Vagina (tissue), 2 donors: ENCODE measurements at places on chromosomes 11 and 22.

DNA sequence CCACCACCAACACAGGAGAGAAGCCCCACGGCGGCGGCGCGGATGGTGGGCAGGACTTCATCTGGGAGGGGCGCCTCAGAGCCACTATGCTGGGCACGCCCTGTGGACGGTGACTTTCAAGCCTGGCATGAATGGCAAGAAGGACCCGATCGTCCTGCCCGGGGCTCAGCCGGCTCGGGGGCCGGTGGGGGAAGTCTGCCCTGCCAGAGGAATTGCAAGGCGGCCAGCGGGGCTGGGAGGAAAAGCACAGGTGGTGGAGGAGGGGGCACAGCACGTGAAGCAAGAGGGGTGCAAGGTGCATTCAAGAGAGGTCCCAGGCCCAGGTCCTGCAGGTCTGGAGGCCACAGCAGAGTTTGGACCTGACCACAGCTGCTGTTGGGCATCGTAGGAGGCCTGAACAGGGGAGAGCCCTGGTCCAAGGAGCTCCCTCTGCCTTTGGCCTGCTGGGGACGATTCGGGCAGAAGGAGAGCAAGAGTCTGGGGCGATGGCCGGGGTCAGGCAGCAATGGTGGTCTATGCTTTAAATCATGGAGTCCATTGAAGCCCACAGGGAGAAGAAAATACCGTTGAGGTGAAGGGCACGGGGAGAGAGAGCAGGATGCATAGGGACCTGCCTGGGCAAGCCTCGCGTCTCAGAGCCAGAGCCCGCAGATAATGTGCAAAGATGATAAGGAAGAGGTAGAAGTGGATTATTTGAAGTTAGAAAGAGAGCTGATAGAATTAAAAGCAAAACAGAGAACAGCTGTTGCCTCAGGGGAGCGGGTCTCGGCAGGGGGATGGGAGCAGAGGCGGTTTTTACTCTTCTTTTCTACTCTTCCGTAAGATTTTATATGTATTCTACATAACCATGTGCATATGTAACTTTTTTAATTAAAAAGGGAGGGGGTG is 82.6 kb upstream of the SHISAL1 start:
- peak; percentile 82 for DNase-seq

DNA sequence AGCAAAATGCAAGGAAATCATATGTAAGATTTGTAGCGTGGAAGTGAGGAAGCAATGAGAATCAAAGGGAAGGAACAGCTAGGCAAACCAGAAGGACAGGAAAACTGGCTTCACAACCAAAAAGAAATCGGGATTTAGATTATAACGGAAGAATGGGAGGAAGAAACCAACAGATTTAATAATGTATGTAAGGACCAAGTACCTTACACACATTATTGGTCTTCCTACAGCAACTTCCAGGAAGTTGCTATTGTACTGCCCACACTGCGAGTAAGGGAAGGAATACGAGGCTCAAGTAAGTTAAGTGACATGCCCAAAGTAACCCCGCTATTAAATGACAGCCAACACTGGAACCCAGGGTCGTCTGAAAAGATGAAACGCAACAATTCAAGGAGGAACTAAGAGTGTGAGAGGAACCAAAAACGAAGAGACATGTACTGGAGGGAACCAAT is 473 bp downstream of the TXN2 start:
- no peak for DNase-seq

DNA sequence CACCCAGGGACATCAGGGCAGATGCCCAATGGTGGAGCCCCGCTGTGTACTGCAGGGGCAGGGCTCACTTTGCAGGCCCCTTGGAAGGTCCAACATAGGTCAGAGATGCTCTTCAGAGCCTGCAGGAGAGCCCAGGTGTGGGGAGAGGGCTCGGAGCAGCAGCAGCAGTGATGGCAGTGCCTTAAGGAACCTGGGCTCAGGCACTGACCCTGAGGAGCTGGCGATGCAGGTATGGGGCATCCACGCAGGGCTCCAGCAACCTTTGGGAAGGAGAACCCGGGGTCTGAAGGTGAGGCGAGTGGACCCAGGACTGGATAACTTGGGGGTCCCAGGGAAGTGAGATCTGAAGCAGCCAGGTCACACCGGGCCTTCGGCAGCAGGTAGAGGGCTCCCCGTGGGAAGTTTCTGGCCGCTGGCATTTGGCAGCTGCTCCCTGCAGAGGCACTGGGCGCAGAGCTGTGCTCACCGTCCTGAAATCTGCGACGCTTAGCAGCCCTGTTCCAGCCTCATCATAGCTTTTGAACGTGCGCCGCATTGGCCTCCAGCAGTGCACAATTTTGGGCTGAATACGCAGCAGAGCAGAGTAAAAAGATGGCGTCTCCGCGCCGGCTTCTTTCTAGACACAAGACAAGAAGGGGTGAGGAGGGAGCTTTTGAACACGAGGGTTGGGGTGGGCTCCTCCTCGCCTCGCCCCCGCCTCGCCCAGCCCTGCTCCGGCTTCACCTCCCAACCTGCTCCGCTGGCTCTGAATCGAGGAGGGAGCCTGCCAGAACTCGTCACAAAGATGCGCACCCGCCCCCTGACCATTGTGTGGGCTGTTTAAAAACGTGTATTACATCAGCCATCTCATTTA is 118.8 kb downstream of the MPPED1 start:
- DNase-seq, result no peak

DNA sequence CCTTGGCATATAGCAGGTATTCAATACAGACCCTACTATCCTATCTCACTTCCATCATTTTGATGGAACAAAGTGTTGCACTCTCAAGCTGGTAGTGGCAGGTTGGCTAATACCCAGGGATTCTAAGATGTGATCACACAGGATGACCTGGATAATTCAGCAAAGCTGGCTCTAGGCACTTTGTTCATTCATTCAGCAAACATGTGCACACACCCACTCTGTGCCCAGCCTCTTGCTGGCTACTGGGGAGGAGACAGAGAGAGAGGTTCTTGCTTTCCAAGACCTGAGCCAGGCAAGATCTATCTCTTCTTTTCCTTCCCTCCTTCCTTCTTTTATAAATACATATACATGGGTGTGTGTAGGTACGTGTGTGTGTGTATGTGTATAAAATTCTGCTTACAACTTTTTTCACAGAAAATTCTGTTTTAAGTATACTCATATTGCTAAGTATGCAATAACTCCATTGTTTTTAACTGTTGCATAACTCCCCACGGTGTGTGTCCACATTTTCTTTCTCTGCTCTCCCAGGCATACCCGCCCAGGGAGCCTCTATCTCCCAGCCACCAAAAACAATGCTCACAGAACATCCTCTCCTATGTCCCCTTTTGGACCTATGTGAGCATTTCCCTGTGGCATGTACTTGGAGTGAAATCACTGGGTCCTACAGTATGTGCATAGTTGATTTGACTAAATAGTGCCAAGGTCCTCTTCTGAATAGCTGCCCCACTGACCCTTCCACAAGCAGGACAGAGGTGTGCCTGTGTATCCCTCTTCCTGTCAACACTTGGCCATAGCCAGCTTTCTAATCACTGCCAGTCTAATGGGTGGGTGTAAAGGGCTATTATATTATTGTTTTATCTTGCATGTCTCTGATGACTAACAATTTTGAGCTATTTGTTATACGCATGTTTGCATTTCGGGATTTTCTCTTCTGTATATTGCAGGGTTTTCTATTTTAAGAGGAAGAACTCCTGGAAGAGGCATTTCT is 27.5 kb downstream of the CLPB start:
- DNase-seq, result peak; percentile 42

- no peak for DNase-seq
Observed at GRCh38 chr11:10412266-10412665, 42.8 kb upstream of the AMPD3 start.

- DNase-seq, result no peak
Observed at GRCh38 chr11:6664551-6664950, 8.9 kb upstream of the DCHS1 start.

- DNase-seq, result no peak
Observed at GRCh38 chr22:19844377-19845053, 10.2 kb downstream of the GNB1L start.

GRCh38 chr22:32473388-32473952 is 1.1 kb upstream of the FBXO7 start:
- DNase-seq, result no peak

GRCh38 chr11:65279741-65280440 is 18.1 kb downstream of the POLA2 start:
- DNase-seq, result no peak

DNA sequence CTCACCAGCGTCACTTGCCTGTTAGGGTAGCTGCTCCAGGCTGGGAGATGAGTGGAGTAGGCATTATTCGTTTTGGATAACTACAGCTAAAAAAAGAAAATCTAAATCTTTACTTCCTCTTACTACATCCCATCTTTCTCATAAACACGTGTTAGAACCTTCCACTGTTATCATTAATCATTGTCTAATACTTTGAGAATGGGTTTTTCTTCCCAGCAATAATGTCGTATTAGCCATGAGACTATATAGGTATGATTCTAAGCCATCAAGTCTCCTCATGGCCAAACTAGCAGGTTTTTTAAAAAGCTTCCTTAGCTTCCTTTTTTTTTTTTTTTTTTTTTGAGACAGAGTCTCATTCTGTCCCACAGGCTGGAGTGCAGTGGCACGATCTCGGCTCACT is 3.9 kb upstream of the TEF start:
- DNase-seq, result no peak

DNA sequence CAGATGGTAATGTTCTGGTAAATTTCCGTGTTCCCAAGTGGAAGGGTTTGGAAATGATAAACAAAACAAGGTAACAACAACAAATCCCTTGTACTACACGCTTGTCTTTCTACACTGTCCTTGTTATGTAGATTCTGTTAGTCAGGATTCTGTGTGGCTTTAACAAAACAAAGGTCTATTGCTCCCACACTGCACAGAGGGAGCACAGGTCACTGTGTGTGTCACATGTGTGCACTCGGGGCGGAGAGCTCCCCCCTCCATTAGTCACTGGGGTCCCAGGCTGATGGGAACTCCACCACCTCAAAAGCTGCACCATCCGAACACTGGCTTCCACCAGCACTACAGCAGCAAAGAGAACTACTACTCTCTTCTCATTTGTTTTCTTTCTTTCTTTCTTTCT is 227.9 kb downstream of the NTM start:
- DNase-seq, result no peak

DNA sequence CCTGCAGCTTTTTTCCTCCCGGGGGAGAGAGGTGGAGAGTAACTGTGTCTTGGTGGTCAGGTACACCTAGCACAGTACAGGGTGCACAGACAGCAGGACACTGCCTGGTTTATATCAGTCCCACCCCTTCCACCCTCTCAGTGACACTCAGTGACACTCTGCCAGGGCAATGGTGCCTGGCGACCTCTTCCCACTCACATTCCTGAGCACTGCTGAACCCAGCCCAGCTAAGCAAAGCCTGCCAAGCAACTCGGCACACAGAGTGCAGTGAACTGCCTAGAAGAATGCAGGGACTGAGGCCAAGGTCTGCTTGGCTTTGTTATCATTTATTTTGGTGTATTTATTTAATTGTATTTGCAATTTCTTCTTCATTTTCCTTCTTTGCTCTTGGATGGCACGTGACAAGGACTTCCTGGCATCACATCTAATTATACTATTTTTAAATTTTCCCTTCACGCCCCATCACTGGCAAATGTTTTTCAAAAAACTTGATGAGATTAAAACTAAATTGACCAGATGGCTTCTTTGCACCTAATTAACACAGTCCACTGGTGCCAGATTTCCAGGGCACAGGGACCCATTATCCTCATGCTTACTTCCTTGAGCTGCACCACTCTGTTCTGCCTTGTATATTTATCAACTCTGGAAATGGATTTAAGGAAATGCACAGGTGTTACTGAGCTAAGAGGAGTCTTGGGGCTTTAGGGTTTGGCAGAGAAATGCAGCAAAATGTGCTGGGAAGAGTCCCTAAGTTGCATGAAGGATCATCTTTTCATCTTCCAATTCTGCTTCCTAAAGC is 205.6 kb downstream of the ADAMTS15 start:
- DNase-seq, result no peak
